Inflammatory macrophage treated with lipopolysaccharide for 1 hour (primary cell): ENCODE measurements at places on chromosomes 12 and 14.

- no peak for DNase-seq
These were observed 114.6 kb upstream of the KRAS start for GRCh38 chr12:25365340-25365730.

DNA sequence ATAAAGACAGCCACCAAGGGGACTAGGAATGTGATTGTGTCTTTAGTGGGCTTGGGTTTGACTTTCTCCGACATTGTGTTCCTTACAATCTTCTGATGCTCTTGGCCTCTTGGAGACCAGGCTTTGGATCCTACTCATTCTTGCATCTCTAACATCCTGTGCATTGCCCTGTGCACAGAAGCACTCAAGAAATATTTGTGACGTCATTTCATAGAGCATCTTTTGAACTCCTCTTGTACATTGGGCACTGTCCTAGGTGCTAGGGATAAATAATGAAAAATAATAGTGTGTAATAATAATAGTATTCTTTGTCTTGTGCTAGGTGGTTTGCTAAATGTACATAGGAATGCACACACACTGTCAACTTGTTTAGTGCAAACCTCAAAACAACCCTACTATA, 108.8 kb upstream of the LHX5 start:
- DNase-seq, result no peak

DNA sequence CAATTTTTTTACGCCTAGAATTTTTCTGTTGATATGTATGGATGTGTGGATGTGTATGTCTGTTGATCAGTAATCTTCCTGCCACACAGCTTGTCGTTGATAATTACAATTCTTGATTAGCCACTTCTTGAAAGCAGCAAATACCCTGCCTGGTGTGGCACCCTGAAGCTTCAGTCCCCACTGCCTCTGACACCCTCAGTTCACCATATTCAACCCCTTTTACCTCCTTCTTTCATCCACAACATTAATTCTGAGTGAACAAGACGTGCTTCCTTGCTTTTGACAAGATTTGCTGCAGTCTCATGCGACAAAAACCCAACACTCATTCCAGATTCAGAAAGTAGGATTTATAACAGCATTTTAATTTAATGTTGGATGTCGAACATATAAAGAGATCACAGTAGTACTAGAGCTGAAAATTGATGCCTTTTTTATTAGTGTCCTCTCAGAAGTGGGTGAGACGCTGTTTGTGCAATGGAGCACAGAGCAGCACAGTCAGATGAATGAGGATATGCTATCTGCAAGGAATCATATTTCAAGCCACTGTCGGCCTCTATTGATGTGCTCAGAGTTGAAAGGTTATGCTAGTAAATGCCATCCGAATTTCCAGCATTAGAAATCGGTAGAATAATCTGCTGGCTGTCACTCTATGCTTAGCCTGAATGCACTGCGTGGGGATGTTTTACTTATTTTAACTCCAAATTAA, 383.7 kb downstream of the EGLN3 start:
- no peak for DNase-seq

DNA sequence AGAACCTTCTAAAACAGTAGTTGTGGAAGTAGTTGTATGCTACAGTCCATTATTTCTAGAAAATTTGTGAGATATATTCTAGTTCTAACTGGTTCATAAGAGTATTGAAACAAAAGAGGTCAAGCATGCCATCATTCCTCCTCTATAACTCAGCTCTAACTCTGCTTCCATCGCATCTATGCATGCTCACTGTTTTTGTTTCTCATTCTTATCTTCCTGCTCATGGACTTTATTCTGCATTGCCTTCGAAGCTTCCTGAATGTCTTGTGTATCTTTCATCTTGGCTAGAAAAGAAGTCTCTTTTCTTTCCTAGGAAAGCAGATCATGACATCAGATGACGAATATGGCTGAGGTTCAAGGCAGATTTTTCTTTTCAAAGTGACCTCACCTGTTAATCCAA, 402 bp downstream of the LMNTD1 start:
- DNase-seq, result no peak

GRCh38 chr14:99143793-99144192, 128.2 kb downstream of the BCL11B start:
- DNase-seq, result no peak

GRCh38 chr12:110062241-110062640, 13.9 kb upstream of the C12orf76 start:
- DNase-seq, result peak; percentile 72

GRCh38 chr12:94831081-94831751, 172.3 kb downstream of the NDUFA12 start:
- peak; percentile 82 for DNase-seq

- DNase-seq, result no peak
These were observed 38.3 kb downstream of the GYS2 start for GRCh38 chr12:21566223-21566906.

DNA sequence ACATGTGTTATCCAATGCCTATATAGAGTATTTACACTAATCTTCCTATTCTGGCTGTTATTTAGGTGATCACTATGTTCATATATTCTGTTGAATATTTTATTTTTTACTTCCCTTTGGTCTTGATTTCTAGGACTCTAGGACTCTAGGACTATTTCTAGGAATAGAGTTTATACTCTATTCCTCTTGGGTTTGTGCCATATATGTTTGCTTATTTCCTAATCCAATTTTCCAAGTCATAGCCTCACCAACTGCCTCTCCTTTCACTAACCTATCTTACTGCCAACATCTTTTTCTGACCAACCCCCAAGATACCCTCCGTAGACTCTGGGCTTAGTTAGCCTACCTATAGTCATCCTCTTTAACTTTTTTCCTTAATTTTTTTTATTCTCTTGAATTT, 28.5 kb downstream of the ARF6 start:
- DNase-seq, result no peak
